ENCODE measurements at places on chromosomes 3 and 15.

DNA sequence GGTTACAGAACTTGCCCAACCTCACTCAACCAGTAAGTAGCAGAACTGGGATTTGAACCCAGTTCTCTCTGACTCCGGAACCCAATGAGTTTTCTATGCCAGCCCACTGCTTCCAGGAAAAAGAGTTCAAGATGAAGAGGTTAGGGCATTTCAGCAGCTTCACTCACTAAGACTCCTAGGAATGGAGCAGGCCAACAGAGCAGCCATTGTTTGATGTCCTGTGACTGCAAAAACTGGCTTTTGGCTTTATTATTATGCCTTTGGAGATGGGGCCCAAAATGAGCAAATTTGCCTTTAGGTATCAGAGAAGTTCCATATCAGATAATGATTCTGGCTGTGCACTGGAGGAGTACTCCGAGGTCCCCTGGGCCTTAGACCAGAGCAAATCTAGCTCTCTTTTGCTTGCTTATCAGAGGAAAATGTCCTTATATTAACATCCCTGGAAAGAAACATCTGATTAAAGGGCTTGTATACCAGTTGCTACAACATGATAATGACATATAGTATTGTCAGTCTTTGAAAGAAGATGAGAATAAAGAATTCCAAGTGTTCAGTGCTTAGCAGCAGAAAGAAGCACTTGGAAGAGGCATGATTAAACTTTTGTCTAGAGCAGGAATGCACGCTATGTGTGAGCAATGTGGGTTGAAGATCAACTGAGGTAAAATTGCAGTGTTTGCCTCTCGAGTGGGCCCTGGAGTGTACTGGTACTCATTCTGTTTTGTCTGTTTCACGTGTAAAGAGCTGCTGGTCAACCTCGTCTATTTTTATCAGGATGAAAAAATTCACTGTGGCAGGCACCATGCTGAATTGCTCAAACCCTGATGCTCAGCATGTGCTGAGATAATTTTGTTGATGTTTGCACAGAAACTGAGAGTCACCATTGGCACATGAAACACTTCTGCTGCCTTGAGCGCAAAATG is 21.8 kb upstream of the KLHL24 start:
- no peak for DNase-seq

GRCh38 chr3:49793486-49794085 is 6.1 kb downstream of the CDHR4 start:
- DNase-seq = no peak

- DNase-seq = no peak
These were observed 27.4 kb upstream of the CACNA2D3 start for GRCh38 chr3:54094926-54095325.

- no peak for DNase-seq
These were observed 298.5 kb upstream of the PPP2R3A start for GRCh38 chr3:135667061-135667460.

- DNase-seq = no peak
These were observed 4.1 kb downstream of the PPM1M start for GRCh38 chr3:52249683-52250082.

DNA sequence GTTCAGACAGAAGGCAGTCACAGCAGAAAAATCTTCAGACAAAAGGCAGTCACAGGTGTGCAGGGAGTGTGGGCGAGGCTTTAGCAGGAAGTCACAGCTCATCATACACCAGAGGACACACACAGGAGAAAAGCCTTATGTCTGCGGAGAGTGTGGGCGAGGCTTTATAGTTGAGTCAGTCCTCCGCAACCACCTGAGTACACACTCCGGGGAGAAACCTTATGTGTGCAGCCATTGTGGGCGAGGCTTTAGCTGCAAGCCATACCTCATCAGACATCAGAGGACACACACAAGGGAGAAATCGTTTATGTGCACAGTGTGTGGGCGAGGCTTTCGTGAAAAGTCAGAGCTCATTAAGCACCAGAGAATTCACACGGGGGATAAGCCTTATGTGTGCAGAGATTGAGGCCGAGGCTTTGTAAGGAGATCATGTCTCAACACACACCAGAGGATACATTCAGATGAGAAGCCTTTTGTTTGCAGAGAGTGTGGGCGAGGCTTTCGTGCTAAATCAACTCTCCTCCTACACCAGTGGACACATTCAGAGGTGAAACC is 27.6 kb downstream of the ZNF589 start:
- DNase-seq = peak; percentile 60

GRCh38 chr3:185818267-185818875 is 6.5 kb downstream of the IGF2BP2 start:
- DNase-seq = no peak

- no peak for DNase-seq
These were observed 12.0 kb upstream of the XXYLT1 start for GRCh38 chr3:195282961-195283360.

DNA sequence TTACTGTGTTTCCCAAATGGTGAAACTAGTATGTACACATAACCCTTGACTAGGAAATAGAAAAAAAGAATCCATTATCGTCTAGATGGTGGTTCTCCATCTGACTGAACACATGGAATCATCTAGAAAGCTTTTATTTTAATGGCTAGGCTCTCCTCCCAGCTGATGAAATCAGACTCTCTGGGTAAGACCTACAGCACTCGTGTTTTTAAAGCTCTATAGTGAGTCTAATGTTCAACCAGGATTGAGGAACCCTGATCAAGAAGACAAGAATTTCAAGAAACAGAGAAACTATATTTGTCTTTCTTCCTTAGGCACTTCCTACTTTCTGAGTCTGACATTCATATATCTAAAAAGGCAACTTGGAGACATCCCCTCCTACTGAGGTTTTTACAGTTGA is 118.8 kb downstream of the TMCO5A start:
- DNase-seq = no peak
